ENCODE measurements at places on chromosomes 13 and 19.

- peak; percentile 8 for DNase-seq
These were observed 97.3 kb downstream of the SERP2 start for GRCh38 chr13:44470638-44471562.

DNA sequence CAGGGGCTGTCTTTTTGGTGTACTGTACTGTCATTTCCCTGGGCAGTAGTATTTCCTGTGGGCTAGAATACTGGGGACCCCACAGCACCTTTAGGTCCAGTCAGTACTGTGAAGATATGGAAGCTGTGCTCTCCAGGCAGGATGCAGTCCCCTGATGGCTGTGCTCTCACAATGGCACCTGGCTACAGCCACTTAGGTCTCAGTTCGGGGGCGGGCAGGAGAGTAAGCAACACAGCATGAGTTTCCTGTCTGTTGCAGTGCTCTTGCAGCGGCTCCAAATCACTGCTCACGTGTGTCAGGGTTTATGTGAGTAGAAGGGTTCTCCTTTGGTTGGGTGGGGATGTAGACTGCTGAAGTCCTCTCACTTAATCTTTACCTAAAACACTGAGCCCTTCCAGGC is 810.4 kb downstream of the DACH1 start:
- DNase-seq: no peak

DNA sequence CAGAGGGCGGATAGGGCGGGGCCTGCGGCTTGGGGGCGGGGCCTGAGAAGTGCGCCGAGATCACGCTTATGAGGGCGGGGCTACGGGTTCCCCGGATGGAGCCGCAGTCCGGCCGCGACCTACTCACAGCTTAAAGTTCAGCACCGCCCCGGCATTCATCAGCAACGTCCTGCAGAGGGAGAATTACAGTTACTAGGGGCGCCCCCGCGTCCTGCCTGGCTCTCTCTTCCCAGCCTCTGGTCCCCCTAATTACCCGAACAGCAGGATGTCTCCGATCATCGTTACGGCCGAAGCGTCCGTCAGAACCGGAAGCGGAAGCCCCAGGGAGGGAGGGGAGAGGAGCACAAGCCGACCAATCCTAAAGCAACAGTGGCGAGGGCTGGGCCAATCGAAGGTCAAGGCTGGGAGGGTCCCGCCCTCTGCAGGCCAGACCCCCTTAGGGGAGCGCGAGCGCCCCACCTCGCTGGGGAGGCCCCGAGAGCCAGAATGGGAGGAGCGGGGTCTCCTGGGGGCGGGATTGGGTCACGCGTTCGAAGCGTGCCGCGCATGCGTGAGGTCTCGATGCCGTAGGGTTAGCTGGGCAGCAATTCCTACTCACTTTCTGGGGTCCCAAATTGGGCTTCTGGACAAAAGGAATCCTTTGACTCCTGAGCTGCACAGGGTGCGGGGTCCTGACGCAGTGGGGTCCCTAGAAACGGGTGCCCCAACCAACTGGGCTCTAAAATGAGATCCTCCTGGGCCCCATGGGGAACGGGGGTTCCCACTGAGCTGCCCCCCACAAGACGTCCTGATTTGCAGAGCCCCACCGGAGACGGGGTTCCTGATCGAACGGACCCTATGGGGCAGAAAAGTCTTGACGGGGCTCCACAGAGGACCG is at the start of gene SMIM7:
Gene SMIM7 (minus strand): TSS at position 313 of the 877 bp plus-strand sequence. CDS start 34 bp downstream, at position 279.
- DNase-seq: peak; percentile 96

GRCh38 chr13:46586751-46587514 is 34.0 kb downstream of the LRCH1 start:
- no peak for DNase-seq

DNA sequence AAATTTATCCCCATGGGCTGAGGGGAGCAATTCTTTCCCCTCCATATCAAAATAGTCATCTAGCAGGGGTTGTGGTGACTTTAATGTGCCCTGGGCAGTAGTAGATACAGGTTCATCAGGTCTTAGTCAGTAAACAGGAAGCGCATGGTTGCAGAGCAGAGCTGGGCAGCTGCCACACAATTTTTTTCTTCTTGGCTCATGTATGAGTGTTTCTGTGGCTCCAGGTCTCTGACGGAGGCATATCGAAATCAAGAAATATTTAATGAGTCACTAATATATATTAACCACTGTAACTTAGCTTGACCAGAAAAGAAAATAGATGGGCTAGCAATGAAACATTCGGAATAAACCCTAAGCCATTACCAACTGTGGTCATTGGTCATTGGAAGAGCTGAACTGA is 68.4 kb upstream of the UBL3 start:
- no peak for DNase-seq

GRCh38 chr19:13366529-13367143 is 139.6 kb downstream of the CACNA1A start:
- DNase-seq: no peak
